Stimulated activated CD8-positive, alpha-beta memory T cell treated with anti-CD3 and anti-CD28 coated beads, Interleukin-15, amount 100 ng/mL, for 1 hour (primary cell): ENCODE measurements at places on chromosomes 1 and 21.

DNA sequence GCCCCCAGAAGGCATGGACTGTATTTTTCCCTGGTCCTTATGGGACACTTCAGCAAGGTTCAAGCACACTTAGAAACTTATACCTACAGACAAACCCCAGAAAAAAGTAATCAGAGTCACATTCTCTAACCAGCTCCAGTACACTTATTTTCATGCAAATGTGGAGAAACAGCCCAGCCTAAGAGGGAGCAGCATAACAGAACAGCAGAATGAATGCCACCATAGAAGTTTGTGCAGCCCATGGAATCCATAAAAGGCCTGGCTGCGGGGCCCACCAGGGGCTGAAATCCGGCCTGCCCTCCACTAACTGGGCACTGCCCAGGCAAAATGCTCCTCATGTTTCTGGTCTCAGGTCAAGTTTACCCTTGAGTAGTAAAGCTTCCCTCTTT, 60.4 kb upstream of the ATP1A1 start:
- no peak for DNase-seq

DNA sequence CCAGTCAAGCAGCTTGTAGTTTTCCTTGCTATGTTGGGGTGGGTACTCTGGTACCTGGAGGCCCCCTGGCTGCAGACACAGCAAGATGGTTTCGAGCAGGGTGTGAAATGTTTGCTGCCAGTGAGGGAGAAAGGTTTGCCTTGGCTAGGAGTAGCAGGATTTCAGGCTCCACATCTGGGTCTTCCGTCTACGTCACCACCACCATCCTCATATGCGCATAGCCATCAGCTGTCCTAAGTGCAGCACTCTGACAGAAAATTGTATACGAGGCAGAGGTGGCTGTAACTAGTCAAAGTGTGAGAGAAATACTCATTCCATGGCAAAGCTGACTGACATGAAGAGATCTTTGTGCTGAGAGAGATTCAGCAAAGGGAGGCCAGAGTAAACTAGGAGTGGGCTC, 212.6 kb downstream of the NFIA start:
- no peak for DNase-seq

GRCh38 chr1:84434081-84434769, 35.9 kb downstream of the DNASE2B start:
- DNase-seq = no peak

DNA sequence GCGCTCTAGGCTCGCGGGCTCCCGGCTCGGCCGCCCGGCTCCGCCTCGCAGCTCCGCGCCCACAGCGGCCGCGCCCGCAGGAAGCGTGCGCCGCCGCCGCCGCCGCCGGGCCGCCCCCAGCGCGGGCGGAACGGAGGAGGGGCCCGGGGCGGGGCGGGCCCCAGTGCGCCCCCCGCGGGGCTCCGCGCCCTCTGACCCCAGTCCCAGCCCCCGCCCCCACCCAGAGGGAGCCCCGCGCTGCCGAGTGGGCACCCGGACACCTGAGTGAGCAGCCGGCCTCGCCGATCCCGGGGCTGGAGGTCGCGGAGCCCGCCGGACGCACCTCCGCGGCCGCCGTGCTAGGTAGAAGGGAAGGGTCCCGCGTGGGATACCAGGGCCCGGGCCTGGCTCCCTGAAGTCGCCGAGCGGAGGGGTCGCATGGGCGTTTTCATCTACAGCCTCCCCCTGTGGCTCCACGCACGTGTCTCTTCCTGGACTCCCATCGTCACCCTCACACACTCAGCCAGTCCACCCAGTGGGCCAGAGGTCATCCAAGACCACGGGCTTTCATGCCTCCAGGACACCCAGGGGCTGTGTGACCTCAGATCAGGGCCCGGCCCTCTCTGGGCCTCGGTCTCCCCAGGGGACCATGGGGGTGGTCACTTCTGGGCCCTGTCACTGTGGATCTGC, at the start of gene SDC3:
Gene SDC3, minus strand, starts transcription at position 63 of the 669 bp plus-strand sequence. CDS start 172 bp downstream, outside the sequence.
- DNase-seq = no peak

GRCh38 chr1:196355206-196355786, 252.9 kb downstream of the KCNT2 start:
- no peak for DNase-seq
